CD4-positive, alpha-beta T cell treated with Interleukin-2 at 100 ng/mL for 4 hours (primary cell): ENCODE measurements at places on chromosomes 2 and 18.

DNA sequence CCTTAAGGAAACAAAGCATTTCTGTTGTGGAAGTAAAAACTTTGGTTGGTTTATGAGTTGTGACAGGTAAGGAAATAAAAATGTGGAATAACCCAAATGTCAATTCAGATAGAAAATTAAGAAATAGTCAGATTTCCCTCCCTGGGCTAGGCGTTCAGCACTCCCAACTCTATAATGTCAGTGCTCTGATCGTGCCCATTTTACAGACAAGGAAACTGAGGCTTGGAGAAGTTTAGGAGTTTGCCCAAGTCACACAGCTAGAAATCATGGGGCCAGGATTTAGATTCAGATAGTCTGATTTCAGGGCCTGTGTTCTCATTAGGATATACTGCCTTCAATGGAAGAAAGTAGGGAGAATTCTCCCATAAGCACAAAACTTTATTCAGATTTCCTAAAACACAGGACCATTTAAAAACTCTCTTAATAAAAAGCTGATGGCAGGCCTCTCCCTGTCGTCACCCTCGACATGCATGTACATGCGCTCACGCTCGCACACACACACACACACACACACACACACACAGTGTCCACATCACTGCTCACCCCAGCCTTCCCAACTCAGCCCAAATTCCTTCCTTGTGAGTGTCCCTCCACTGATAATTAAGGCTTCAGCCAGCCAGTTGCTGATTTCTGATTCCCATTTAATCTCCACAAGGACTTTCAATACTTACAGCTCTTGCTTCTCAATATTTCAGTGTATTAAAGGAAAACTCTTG is 49.1 kb upstream of the SLC14A2 start:
- no peak for DNase-seq

DNA sequence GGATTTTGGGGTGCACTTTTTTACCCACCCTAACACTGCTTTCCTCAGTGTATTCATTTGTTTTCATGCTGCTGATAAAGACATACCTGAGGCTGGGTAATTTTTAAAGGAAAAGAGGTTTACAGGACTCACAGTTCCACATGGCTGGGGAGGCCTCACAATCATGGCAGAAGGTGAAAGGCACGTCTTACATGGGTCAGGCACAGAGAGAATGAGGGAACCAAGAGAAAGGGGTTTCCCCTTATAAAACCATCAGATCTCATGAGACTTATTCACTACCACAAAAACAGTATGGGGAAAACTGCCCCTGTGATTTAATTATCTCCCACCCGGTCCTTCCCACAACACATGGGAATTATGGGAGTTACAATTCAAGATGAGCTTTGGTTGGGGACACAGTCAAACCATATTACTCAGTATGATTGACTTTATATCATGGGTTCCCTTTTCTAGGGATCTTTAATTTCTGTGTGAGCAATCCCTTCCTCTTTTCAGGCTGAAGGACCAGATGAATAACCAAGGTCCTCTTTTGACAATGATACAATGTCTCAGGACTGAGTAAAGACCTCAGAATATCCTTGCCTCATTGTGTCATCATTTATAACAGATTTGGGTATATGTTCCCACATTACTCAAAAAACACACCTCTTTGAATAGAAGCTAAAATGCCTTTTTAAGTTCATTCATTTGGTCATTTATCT is 100.1 kb upstream of the TRIB2 start:
- DNase-seq = no peak

GRCh38 chr2:189866296-189866695 is 82.0 kb downstream of the PMS1 start:
- no peak for DNase-seq

DNA sequence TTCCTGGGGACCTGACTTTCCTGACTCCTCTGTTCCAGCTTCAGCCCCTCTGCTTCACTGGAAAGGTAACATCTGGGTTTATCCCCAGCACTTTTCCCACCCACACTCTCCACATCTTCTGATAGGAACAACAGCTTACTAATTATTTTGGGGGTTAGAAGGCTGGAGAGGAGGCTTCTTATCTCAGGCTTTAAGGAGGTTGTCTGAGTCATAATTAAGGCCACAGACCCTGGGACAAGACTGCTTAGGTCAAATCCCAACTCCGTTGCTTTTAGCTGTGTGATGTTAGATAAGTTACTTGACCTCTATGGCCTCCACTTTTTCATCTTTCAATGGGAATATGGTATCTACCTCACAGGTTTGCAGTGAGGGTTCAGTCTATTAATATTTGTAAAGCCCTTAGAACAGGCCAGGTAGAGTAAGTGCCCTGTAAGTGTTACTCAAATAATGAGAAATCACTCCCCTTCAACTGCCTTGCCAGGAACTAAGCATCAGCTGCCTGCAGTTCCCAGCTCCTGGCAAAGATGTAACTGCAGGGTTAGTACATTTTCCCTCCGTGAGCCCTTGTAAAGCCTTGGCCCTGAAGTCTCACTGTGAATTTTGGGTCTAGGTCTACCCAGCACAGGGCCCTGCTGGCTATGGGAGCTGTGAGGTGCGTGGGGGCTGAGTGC is 123.6 kb downstream of the MTX2 start:
- DNase-seq = no peak

DNA sequence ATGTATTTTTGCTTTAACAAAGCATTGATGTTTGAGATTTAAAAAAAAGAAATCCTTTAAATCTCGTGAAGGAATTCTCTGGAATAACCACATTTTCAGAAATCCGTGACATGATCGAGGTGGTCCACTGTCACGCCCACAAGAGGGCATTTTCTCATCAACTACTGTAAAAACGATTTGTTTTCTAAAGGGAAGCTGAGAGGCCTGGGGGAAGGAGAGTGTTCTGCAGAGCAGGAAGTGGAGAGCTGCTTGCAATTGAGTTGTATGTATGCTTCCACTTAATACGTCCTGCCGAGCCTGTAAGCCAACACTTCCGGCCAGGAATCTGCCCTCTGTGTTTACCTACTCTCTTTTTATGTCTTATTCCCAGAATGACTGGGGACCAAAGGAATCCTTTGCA is 19.4 kb downstream of the KLHL29 start:
- no peak for DNase-seq

DNA sequence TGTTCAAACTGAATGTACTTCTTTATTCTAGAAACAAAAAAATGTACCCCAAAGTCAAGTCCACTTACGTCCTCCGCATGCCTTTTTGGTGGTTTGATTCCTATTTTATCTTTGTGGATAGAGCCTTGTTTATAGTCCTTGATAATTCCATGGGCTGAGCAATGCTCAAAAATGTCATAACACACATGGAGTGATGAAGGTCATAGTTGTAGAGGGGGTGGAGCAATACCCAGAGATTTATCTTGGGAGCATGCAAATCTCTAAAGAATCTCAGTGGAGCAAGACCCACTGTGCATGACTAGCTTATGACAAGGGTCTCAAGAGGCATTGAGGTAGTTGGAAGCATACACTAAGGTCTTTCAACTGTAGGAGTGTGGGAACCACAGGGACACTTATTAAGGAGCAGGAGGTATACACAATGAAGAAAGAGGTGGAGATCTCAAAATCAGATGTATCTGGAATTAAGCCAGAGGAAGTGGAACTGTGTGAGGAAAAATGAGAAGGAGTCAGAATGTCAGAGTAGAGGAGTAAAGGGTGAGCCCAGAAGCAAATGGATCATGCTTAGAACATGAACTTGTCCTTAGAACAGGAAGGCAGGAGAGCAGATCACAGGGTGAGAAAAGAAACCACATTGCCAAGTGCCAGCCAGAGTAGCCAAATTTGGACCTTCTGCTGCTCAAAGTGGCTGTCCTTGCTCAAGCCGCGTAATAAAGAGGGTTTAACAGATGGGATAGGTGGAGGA is 68.1 kb upstream of the STK39 start:
- DNase-seq = no peak

GRCh38 chr2:211846036-211846400 is 692.6 kb downstream of the ERBB4 start:
- no peak for DNase-seq

GRCh38 chr2:231707625-231707926 is 749 bp upstream of the PTMA start:
- DNase-seq = peak; percentile 46

DNA sequence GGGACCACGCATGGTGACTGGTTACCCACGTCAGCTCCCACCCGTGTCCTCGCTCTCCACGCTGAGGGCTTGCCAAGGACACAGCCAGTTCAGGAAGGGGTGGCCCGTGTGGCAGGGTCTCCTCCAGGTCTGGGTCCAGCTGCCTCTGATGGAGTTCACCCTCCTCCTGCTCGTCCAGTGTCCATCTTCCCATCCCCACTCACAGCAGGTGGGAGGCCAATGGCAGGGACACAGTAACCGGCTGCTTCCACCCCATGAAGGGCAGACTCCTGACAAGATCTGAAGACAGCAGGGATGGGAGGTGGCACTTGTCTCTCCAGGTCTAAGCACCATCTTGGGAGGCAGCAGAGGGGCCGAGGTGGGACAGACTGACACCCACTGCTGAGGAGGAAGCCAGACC is 106.4 kb downstream of the NDUFA10 start:
- DNase-seq = no peak

- no peak for DNase-seq
Observed at GRCh38 chr18:67510831-67511230, 5.7 kb downstream of the DSEL start.

GRCh38 chr18:75931079-75931478 is 503.6 kb upstream of the SMIM21 start:
- no peak for DNase-seq

GRCh38 chr2:168545439-168546082 is 89.5 kb downstream of the CERS6 start:
- no peak for DNase-seq

DNA sequence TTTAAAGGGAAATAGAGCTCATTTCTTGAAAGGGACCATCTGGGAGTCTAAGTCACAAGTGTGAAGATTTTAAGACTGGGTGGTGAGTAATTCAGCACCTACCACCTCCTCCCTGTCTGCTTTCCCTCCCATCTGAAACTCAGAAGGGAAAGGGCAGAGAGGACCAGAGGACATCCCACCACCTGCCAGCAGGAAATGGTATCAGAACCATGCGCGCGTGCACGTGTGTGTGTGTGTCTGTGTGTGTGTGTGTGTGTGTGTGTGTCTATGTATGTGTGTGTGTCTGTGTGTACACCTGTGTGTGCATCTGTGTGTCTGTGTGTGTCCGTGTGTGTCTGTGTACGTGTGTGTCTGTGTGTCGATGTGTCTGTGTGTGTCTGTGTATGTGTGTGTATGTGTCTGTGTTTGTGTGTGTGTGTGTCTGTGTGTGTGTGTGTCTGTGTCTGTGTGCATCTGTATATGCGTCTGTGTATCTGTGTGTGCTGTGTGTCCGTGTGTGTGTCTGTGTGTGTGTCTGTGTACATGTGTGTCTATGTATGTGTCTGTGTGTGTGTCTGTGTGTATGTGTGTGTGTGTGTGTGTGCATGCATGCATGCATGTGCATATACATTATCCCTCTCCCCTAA is 76.8 kb downstream of the ZFP36L2 start:
- peak; percentile 57 for DNase-seq

- DNase-seq = no peak
Observed at GRCh38 chr2:177282181-177282641, 17.7 kb upstream of the NFE2L2 start.
